Purkinje cell (primary cell): ENCODE measurements at places on chromosomes 2 and 18. TPM values are rescaled to one million over a fixed set of nuclear protein-coding genes. Genes with fewer than 3 reads are reported as not detected.

DTNA gene
- 38.2 and 75.9 TPM in 2 replicates for polyA plus RNA-seq

TNFAIP6 gene
- polyA plus RNA-seq = 0.17 and 1.4 TPM in 2 replicates

C2orf80 gene
- 1.4 and 28.1 TPM in 2 replicates for polyA plus RNA-seq

GATA6 gene
- polyA plus RNA-seq = not detected in 2 replicates

TRABD2A gene
- polyA plus RNA-seq = 3.2 TPM in 1 of 2 replicates, not detected in the other

SCYGR4 gene
- polyA plus RNA-seq = not detected in 2 replicates

IL37 gene
- polyA plus RNA-seq = not detected in 2 replicates

IL18R1 gene
- 0.08 TPM in 1 of 2 replicates, not detected in the other for polyA plus RNA-seq

CNDP1 gene
- polyA plus RNA-seq = 2.3 and 4.6 TPM in 2 replicates

CCL20 gene
- polyA plus RNA-seq = not detected in 2 replicates

COPS9 gene
- polyA plus RNA-seq = 601 and 611 TPM in 2 replicates

PMAIP1 gene
- not detected in 2 replicates for polyA plus RNA-seq

RNF181 gene
- polyA plus RNA-seq = 243 and 314 TPM in 2 replicates

LRATD1 gene
- 1.2 and 6.2 TPM in 2 replicates for polyA plus RNA-seq

ONECUT2 gene
- polyA plus RNA-seq = 2.1 and 2.2 TPM in 2 replicates

ORC4 gene
- polyA plus RNA-seq = 121 and 129 TPM in 2 replicates

MROH2A gene
- polyA plus RNA-seq = not detected in 2 replicates

MARCHF4 gene
- 0.17 and 0.24 TPM in 2 replicates for polyA plus RNA-seq

HOXD1 gene
- polyA plus RNA-seq = not detected in 2 replicates

TMEM237 gene
- 58.1 and 65.9 TPM in 2 replicates for polyA plus RNA-seq
